ENCODE measurements at places on chromosomes 13 and 19.
A peak's percentile ranks its signal among the peaks of the same experiment; 100 is the strongest.

DNA sequence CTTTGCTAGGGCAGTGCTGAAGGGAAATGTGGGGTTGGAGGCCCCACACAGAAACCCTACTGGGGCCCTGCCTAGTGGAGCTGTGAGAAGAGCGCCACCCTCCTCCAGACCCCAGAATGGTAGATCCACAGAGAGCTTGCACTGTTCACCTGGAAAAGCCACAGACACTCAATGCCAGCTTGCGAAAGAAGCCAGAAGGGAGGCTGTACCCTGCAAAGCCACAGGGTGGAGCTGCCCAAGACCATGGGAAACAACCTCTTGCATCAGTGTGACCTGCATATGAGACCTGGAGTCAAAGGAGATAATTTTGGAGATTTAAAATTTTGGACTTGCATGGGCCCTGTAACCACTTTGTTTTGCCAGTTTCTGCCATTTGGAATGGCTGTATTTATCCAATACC is 615.4 kb upstream of the MIR17HG start:
- H3K4me1 ChIP-seq: no peaks in the 10 kb centered on the region
- no peaks in the 10 kb centered on the region for H3K36me3 ChIP-seq
- H3K27ac ChIP-seq: no peak overlapping the region
- no peaks in the 10 kb centered on the region for H3K27me3 ChIP-seq

DNA sequence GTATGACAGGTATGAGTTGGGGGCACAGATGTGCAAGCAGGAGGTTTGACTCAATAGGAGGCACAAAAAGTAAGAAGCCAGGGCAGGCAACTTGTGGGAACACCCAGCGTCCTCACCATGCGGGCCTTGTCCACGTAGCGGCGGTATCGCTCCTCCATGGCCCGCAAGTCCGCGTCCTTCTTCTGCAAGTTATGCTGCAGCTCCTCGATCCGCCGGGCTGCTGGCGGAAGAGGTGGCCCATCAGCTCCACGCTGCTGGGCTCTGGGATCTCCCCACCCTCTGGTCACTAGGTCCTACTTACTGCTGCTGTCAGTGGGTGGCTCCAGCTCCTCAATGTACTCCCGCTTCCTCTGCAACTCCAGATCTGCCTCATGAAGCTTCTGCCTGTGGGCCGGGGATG is 10.7 kb downstream of the HOOK2 start:
- peaks cover 15% of the 10 kb centered on the region for H3K36me3 ChIP-seq
- no peaks in the 10 kb centered on the region for H3K27me3 ChIP-seq
- H3K4me1 ChIP-seq: peaks cover 8% of the 10 kb centered on the region
- H3K4me3 ChIP-seq: no peak overlapping the region

DNA sequence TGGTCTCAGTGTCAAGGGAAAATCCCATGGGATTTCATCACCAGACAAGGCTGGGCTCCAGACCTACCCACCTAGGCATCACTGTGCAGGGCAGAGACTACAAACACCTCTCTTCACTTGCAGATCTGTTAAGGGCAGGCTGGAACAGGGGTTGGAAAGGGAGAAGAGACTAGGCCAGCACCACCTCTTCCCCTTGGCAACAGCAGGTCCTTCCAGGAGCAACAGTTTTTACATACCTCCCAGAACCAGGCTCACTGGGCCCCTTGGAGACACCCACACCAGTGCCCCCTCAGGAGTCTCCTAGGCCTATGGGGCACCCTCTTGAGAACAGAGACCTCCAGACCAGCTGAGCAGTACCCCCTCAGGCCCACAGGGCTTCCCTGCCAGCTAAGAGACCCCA is 2.5 kb upstream of the UBE2M start:
- peaks cover 32% of the 10 kb centered on the region for H3K36me3 ChIP-seq
- H3K27ac ChIP-seq: no peak overlapping the region
- no peak overlapping the region for H3K4me3 ChIP-seq
- H3K27me3 ChIP-seq: no peaks in the 10 kb centered on the region

- DNase-seq: no peak
- H3K27ac ChIP-seq: no peak overlapping the region
- H3K4me3 ChIP-seq: no peak overlapping the region
- H3K36me3 ChIP-seq: no peaks in the 10 kb centered on the region
Observed at GRCh38 chr13:31970231-31970930, 61.2 kb upstream of the FRY start.

GRCh38 chr13:51501592-51502152 is 48.8 kb upstream of the INTS6 start:
- no peaks in the 10 kb centered on the region for H3K36me3 ChIP-seq
- H3K4me3 ChIP-seq: peak overlapping the region; percentile 26
- H3K4me1 ChIP-seq: peaks cover 24% of the 10 kb centered on the region
- H3K27ac ChIP-seq: peak overlapping the region; percentile 90
- peaks cover 7% of the 10 kb centered on the region for H3K27me3 ChIP-seq
- DNase-seq: no peak

- no peaks in the 10 kb centered on the region for H3K36me3 ChIP-seq
- H3K27me3 ChIP-seq: peaks cover 42% of the 10 kb centered on the region
- peaks cover 26% of the 10 kb centered on the region for H3K4me1 ChIP-seq
- H3K27ac ChIP-seq: no peak overlapping the region
- H3K4me3 ChIP-seq: no peak overlapping the region
- DNase-seq: no peak
Observed at GRCh38 chr13:23463661-23464060, 30.2 kb upstream of the SACS start.

GRCh38 chr19:9597027-9597426 is 12.7 kb upstream of the ZNF121 start:
- DNase-seq: no peak
- peaks cover 13% of the 10 kb centered on the region for H3K27me3 ChIP-seq
- H3K4me3 ChIP-seq: no peak overlapping the region
- H3K36me3 ChIP-seq: peaks cover 8% of the 10 kb centered on the region
- H3K4me1 ChIP-seq: no peaks in the 10 kb centered on the region
- no peak overlapping the region for H3K27ac ChIP-seq

DNA sequence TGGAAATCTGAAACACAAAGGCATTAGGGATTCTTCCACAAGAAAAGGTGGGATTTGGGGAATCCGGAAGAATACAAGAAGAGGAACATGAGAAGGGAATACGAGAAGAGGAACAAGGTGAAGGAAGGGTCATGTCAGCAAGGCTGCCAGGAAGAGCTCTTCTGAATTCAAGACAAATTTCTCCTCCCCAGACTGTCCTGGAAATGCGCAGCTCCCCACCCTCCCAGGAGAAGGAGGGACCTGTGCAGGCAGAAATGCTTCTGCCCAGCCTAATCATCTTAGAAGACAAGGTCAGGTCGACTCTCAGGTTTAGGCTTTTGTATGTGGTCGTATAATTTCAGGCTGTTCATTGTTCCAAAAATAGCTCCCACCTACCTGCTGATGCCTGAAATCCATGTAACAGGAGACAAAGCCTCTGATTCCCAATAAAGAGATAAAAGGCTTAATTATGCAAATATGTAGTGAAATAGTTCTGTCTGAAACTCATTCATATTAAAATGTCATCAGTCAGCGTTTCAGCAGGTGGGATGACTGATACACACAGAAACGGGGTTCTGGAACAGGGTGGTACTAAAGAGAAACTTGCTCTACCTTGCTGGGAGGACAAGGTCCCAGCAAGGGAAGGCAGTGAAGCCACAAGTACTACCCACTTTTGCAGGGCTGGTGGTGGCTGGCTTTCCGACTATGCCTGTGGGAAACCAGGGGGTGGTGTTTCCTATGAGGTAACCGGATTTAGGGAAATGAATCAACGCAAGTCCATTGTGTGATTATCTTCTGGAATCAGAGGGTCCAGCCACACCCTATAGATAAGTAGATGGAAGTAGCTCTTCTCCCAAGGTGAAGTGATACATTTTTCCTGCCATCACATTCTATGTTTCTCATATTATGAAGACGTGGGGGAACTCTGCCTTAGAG is 76.1 kb downstream of the KL start:
- peaks cover 1% of the 10 kb centered on the region for H3K4me1 ChIP-seq
- no peak for DNase-seq
- peaks cover 8% of the 10 kb centered on the region for H3K27me3 ChIP-seq
- no peaks in the 10 kb centered on the region for H3K36me3 ChIP-seq
- no peak overlapping the region for H3K4me3 ChIP-seq

DNA sequence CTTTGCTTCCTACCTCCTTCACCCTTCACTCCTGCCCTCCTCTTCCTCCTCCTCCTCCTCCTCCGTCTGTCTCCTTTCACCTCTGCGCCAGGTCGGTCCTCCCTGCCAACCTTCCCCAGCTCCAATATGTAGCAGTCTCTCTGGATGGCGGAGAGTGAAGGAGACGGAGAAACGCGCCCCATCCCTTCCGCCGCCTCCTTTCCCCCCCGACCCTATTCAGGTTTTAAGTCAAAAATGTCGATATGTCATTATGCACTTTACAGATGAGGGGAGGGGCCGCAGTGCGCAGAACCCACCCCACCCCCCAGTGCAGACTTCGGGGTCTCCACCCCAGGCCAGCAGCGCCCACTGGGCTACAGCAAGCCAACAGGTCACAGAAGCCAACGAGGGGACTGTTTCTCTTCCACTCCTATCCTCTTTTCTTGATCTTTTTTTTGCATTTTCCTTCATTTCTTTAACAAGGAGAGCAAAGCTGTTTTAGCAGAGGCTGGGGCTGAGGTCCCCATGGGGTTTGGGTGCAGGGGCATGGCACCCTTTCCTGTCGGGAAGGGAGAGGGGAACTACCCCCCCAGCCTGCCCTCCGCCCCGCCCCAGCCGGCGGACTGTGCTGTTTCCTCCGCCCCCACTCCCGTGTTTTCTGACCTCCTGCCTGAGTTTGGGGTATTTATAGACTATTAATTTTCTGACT is 9.2 kb downstream of the MIDN start:
- no peaks in the 10 kb centered on the region for H3K27me3 ChIP-seq
- H3K4me1 ChIP-seq: peaks cover 43% of the 10 kb centered on the region
- H3K4me3 ChIP-seq: peak overlapping the region; percentile 41

DNA sequence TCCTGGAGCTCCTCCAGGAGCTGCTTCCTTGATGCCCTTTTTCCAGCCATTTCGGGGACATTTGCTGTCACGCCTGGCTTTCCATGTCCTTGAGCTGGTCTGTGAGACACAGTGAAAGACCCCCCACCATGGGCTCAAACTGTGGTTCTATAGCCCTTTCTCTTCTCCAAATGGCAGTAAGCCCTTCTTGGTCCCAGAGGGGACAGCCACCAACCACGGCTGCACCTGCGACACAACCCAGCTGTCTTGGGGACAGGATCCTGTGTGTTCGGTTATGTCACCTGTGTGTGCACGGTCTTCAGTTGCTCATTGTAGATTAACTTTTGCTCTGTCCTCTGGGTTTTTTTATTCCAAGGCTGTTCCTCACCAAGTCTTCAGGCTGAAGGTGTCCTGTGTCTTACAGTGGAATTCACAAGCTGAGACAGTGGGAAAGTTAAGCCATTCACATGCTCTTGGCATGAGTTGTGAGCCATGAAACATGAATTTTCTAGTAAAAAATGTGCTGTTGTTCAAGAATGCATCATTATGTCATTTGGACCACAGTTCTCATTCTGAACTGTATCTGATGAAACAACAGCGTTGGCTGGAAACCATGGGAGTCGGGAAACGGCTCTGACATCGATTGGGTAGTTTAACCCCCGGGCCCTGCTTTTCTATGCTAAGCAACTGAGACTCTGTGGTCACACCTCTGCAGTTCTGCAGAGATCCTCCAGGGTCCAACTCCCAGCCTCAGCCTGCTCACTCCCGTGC is 129.5 kb upstream of the MCF2L start:
- H3K4me1 ChIP-seq: no peaks in the 10 kb centered on the region
- H3K27ac ChIP-seq: no peak overlapping the region
- H3K36me3 ChIP-seq: peaks cover 63% of the 10 kb centered on the region
- DNase-seq: no peak
- no peaks in the 10 kb centered on the region for H3K27me3 ChIP-seq

GRCh38 chr19:52219611-52220010 is 29.8 kb downstream of the PPP2R1A start:
- H3K36me3 ChIP-seq: peaks cover 65% of the 10 kb centered on the region
- no peaks in the 10 kb centered on the region for H3K27me3 ChIP-seq
- H3K4me3 ChIP-seq: no peak overlapping the region
- DNase-seq: no peak
- H3K4me1 ChIP-seq: peaks cover 11% of the 10 kb centered on the region

DNA sequence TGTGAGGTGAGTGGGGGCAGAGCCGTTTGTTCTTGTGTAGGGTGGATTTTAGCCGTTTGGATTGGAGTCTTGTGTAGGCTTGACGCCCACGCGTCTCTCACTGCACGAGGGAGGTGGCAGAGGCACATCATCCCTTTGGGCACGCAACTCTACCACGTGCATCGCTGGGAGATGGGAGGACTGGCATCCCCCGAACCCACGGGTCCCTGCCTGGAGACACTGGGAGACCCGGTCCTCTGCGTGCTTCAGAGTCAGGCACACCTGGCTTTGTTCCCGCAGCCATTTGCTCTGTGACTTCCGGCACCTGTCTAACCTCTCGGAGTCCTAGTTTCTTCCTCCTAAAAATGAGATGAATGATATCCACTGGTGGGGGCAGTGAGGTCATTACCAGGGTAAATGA is 6.4 kb downstream of the ARHGEF7 start:
- no peak for DNase-seq
- no peaks in the 10 kb centered on the region for H3K36me3 ChIP-seq
- peaks cover 65% of the 10 kb centered on the region for H3K27me3 ChIP-seq
- no peak overlapping the region for H3K4me3 ChIP-seq
- no peak overlapping the region for H3K27ac ChIP-seq

GRCh38 chr13:28049880-28050875 is 50.2 kb downstream of the FLT3 start:
- peak overlapping the region; percentile 72 for H3K27ac ChIP-seq
- H3K36me3 ChIP-seq: no peaks in the 10 kb centered on the region
- no peaks in the 10 kb centered on the region for H3K27me3 ChIP-seq

DNA sequence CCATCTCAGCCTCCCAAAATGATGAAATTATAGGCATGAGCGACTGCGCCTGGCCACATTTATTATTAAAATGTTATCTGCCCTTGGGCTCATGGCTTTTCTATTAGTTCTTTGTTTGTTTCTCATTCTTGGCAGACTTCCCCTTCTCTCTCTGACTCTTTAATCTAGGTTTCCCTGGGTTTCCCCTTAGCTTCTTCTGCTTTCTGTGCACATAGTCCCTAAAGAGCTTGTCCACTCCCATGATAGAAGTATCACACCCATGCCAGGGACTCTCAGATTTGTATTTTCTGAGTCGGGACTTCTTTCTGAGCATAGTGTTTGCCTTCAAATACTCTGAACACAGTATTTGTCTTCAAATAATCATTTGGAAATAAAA is 38.6 kb upstream of the ITM2B start:
- H3K4me3 ChIP-seq: no peak overlapping the region
- H3K4me1 ChIP-seq: peaks cover 26% of the 10 kb centered on the region
- H3K27ac ChIP-seq: no peak overlapping the region
- no peaks in the 10 kb centered on the region for H3K27me3 ChIP-seq

DNA sequence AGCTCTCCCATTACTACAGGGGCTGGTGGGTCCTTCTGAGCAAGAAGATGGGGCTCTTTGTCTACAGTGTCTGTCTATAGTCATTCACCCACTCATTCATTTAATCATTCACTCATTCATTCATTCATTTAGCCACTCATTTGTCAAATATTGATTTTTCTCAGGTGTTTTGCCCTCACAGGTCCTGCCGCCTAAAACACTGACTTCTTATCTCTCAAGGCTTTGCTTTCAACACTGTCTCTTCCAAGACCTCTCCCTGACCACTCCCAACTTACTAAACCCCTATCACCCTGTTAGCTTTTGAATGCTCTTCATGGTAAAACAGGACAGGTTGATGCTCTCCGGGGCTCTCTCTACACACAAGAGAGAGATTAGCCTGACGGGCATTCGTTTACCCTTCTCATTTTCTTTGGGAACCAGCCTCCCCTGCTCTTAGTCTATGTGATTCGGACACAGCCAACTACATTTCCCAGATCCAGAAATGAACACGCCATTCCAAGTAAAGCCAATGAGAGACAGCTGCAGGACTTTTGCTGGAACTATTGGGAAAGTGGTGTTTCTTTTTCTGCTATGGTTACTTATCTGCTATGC is 22.7 kb downstream of the FAM187B start:
- H3K27ac ChIP-seq: peak overlapping the region; percentile 96
- H3K27me3 ChIP-seq: no peaks in the 10 kb centered on the region
- peaks cover 5% of the 10 kb centered on the region for H3K36me3 ChIP-seq
- H3K4me1 ChIP-seq: peaks cover 41% of the 10 kb centered on the region
- no peak for DNase-seq
- H3K4me3 ChIP-seq: no peak overlapping the region

All from stimulated activated naive B cell treated with anti-CD40 and anti-IgM and Interleukin-4, amounts not matched to agents 10 μg/mL and 1 μg/mL and 100 μg/mL, for 72 hours (primary cell).